Kasumi-1 (cell line): ENCODE measurements at places on chromosomes 13 and 19.

GRCh38 chr13:102347490-102347889, 54.4 kb downstream of the FGF14 start:
- DNase-seq, result no peak

- DNase-seq, result no peak
Measured at GRCh38 chr19:11460207-11460606, 20.6 kb downstream of the ELAVL3 start.

DNA sequence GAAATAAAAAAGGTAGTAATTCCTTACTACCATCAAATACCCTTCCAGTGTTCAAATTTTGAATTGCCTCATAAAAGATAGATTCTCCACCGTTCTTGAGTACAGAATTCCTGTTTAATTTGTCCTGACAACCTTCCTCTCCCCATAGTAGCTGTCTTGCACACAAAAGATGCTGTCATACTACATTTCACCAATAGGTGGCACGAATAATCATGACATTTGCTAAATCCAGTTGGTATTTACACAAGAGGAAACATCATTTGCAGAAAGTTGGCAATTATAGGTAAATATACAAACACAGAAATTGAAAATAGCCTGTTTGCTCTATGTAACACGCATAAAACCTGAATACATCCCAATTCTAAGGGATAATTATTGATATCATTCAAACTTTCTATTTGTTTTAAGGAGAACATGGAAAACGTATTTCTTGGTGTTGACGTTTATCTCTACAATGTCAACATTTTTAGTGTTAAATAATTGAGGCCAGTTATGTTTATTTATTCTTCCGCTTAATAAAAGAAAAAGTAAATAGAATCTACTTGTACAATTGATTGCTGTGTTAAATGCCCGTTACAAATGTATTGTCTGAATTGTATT, 58.3 kb upstream of the CLDN10 start:
- DNase-seq, result peak; percentile 74

DNA sequence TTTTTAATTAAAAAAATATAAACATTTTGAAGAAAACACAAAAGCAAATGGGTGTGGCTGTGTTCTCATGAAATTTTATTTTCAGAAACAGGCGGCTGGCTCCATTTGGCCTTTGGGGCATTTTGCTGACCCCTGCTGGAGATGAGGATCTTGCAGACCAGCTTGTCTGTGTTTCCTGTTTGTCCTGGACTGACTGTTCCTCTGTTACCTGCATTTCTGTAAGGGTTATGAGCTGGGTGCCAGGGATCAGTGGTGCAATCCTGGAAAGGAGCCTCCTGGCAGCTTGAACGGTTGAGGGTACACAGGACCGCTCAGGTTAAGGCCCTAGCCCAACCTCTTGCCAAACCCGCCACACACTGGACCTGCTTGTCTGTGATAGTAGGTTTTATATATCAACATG, 49.9 kb downstream of the ZNF787 start:
- peak; percentile 4 for DNase-seq

- no peak for DNase-seq
Measured at GRCh38 chr13:22848539-22849052, 332.2 kb upstream of the SGCG start.

DNA sequence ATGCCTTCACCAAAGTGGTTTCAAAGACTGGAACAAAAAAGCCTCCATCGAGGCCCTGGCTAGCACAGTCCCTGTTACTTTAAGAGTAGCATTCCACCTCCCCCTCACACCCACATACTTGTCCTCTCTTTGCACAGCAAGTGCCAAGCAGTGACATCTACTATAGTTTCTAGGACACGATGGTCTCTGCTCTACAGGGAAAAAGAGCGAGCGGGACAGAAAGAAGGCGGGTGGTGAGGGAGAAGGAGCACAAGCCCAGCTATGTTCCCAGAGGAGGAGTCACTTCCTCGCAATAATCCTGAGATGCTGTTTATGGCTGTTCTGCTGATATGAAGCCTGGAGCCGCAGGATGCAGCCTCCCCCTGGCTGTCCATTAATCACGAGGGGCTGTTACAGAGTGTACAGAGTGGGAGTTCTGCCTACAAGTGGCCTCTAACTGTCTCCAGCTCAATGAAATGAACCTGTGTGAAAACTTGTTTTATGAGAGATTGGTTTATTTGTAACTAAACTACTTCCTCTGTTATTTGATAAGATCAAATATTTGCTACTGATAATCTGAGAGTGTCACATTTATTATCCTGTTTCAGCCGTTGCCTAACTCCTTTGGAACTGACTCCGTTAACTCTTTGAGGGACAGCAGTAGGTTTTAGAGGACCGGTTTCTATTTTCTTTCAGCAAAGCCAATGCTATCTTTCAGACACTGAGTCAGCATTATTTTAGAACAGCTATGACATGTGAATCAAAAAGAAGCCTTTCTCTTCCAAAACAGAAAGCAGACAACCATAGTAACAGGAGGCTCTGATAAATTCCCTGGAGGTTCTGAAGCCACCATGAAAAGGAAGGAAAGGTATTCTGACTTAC, 208.0 kb downstream of the SPRY2 start:
- no peak for DNase-seq

DNA sequence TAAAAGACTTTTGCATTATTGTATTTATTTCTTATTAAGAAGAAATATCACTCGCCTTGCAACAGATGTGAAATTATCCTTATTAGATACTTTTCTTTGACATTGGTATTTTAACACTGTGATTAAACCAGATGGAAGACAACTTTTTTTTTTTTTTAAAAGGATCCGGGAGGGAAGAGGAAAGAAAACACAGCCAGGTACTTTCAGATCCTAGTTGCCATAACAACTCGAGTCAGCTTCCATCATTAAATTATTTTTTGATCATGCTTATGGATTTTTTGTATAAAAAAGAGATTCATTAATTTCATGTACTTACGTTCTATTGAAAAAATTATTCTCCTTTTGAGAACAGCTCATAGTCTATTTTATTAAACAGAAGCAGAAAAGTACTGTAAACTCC, 515.7 kb downstream of the TBC1D4 start:
- DNase-seq, result no peak

GRCh38 chr13:107422421-107422820, 792.9 kb downstream of the LIG4 start:
- peak; percentile 21 for DNase-seq

GRCh38 chr13:49340161-49340560, 92.4 kb downstream of the CDADC1 start:
- DNase-seq, result no peak

DNA sequence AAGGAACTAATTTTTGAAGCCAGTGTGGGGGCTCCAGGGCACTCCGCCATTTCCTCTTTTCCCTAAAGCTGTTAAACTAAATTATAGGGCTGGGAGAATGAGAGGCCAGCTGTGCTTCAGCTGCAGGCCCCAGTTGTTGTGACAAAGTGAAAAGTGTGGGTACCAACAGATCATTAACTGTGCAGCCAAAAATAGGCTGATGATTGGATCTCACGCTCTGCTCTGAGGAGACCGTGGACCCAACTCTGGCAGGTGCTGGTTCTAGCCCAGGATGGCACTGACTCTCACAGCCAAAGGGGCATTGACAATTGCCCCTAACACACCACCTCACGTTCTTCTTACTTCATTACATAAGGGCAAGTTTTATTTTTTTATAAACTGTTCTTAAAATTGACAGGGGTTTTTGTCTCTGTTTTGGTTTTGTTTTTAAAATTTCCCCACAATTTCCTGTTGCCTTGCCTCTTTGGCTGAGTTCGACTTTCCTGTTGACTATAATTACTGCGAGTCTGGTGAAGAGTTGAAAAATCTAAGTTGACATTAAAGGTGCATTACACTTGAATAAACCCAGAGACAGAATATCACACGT, 391.0 kb downstream of the FGF9 start:
- no peak for DNase-seq

DNA sequence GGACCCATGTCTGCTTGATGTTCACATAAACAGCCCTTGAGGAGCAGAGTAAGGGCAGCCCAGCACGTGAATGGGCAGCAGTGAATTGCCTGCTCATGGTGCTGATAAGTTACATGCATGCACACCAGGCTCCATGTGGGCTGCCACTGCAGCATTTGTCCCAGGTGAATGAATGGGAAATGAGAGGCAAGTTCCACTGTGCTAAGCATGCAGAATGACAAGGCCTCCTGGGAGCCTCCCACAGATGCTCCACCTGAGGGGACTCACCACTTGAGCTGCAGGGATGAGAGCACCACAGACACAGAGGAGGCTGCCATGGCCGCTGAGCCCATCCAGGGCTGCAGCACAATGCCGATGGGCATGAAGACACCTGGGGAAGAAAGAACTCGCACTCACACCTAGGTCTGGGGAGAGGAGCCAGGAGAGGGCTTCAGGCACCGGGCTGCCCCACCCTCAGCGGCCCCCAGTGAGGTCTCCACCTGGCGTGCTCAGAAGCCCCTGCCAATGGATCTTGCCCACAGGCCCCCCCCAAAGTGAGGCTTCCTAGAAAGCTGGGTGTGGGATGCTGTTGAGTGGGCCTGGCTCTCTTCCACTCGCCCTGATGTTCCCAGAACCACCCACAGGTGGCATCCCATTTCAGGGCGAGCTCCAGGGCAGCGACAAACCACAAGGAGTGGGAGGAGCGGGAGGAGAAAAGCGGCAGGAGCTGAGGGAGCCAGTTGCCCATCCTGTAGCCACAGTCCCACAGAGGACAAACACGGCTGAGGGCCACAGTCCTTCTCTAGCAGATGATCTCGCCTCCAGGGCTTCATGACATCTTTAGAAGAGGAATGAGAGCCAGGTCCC, 73.8 kb downstream of the CCDC70 start:
- DNase-seq, result peak; percentile 8

DNA sequence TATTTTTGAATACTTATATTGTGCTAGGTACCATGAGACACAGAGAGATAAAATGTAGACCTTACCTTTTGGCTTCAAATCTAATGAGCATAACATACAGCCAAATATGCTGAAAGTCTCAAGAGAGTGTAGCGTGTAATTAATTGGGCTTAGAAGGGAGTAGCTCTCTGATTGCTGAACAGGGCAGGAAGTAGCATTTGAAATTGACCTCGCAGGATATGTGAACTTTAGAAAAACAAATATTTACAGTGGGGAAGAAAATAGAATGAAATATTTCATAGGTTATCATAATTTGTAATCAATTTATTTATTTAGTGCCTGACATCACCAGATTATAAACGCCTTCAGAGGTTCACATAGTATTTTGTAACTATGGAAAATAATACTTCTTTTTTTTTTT, 327.1 kb downstream of the RFC3 start:
- no peak for DNase-seq

GRCh38 chr19:10395003-10395402, 8.3 kb downstream of the CDC37 start:
- no peak for DNase-seq

DNA sequence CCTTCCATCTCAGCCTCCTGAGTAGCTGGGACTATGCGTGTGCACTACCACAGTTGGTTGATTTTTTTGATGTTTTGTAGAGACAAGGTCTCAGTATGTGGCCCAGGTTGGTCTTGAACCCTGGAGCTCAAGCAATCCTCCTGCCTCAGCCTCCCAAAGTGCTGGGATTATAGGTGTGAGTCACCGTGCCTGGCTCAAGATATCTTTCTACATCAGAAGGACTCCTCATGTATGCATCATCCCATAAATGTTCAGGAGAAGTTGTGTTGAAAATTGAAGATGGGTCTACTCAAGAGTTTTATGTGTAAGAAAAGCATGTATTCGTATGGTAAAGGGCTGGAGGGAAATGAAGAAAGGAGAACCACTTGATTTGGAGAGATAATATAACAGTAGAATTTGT, 71.8 kb upstream of the STK24 start:
- DNase-seq, result no peak

DNA sequence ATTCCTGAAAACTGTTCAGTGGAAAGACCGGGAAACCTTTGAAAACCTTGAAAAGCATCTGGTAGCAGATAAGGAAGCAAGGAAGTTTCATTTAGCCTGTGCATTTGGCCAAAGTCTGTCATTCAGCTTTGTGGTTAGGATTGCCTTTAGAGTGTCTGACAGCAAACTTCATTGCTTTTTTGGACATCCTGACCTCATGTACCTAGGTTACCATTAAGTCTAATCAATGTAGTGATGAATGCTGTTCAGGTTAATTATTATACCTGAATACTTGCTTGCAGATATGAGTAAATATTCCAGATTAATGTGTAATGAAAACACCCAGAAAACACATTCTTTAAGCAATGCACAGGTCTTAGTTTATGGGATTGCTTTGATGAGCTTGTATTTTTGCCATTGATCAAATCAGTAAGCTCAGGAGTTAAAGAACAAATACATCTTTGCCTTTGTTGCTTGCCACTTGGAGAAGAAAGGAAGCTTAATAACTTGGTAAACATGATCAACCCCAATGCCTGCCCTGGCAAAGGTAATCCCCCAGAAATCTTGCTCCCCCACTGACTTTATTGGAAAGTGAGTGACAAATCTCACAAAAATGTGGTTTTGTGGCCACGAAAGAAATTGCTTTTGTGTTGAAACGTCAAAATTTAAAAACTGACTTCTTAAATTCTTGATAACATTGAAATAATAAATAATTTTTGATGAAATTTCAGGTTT, 87.4 kb downstream of the SLC15A1 start:
- no peak for DNase-seq

DNA sequence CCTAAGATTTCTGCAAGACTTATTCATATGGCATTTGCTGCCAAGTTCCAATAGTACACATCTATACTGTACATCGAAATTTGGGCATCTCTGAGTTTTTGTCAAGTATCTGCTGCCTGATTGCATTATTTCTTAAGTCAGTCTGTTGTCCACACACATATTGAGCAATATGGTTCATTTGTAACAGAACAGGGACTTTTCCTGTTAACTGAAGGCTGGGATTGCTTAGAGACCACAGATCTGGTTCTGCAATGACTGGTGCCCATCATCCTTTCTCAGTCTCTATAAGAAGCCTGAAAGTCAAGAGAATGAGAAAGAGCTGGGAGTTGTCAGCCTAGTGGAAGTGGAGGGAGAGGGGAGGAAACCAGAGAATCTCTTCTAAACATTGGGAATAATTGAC, 22.5 kb upstream of the MYCBP2 start:
- no peak for DNase-seq

GRCh38 chr19:8826371-8826770, 5.7 kb downstream of the ZNF558 start:
- no peak for DNase-seq

DNA sequence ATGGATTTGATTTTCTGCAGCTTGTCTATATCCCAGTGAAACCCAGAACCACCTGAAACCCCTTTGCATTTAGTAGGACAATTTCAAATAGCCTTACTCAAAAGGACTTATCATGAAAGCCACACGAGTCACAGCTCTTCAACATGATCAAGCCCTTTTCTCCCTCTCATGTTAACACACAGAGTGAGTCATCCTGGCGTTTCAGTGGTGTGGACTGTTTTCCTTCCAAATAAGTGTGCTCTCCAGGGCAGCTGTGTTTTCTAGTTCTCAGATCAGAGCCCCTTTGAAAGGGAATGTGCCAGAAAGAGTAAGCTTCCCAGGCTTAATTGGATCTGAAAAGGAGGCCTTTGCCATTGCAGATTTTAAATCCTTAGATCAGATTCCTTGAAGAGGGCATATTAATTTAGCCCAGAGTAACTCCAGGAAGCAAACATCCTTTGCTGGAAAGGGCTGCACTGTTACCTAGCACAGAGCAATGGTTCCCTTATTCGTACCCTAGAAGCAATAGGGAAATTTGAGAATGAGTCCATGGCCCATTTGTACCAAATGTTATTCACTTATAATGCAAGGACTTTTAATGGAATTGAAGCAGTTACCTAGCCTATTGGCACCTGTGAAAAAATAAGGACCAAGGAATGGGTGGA, 51.3 kb downstream of the ERICH6B start:
- no peak for DNase-seq

GRCh38 chr19:46607448-46607841, 6.3 kb downstream of the CALM3 start:
- DNase-seq, result no peak

GRCh38 chr19:11580116-11580515, 2.7 kb upstream of the ACP5 start:
- no peak for DNase-seq
